ENCODE measurements at places on chromosomes 4 and X.

DNA sequence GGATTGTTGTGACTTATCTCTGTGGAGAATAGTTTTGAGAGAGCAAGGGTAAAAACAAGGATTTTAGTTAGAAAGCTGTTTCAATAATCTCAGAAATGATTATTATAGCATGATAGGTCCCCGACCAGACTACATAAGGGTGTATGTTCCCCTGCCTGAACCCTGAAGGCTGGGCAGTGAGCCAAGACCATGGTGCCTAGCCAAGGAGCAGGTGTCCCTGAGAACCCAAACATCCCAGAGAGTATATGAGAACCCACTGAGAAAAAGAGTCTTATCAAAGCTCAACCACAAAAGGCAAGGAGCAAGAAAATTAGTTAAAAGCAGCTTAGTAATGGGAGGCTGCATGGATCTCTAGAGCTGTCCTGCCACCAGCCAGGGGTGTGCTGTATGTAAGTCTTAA, 94.9 kb upstream of the UNC5C start:
- no peak for DNase-seq

DNA sequence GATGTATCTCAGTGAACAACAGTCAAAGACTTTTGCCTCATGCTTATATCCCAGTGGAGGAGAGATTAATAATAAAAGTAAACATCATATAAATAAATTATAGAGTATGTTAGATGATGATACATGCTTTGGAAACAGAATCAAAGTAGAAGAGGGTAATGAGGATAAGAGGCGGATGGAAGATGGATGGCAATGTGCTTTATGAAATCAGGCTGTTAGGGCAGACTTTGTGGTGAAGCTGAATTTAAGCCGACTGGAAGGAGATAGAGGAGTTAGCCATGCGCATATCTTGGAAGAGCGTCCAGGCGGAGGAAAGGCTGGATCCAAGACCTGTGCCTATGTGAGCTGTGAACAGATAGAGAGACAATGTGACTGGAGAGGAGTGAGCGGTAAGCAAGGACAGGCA, 74.9 kb upstream of the GUCY1A1 start:
- DNase-seq, result no peak

DNA sequence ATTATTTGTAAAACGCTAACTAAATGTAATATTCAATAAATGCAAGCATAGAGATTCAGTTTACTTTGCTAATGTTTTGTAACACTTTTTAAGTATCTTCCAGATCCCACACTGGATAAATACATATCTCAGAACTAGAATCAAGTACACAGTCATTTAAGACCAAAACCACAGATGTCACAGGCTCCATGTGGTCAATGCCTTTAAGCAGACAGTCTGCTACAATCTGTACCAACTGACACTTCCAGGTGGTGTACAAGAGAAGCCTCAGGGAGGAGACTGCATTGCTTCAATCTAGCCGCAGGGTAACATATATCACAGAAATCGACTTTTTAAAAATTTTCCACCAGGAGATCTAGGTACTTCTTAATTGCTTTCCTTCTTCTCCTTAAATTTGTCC, 229.6 kb upstream of the DIAPH2 start:
- no peak for DNase-seq

DNA sequence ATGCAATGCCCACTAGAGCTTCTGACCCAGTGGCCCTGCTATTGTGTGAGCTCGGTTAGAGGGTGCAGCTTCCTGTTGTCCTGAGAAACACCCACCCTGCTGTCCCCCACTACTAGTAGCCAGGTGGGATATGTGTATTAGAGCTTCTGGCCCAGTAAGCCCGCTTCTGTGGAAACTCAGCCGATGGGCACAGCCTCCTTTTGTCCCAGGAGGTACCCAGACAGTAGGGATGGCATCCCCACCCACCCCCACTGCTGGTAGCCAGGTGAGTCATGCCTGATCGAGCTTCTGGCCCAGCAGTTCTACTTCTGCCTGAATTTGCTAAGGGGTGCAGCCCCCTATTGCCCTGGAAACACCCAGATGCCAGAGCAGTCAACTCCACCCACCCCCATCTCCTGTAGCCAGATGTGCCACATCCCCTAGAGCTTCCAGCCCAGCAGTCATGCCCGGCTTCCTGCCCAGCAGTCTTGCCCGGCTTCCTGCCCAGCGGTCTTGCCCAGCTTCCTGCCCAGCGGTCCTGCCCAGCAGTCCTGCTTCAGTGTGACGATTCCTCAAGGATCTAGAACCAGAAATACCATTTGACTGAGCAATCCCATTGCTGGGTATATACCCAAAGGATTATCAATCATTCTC, 162.7 kb upstream of the KLF8 start:
- DNase-seq, result no peak

- no peak for DNase-seq
Measured at GRCh38 chr4:128565565-128566186, 243.8 kb upstream of the JADE1 start.

DNA sequence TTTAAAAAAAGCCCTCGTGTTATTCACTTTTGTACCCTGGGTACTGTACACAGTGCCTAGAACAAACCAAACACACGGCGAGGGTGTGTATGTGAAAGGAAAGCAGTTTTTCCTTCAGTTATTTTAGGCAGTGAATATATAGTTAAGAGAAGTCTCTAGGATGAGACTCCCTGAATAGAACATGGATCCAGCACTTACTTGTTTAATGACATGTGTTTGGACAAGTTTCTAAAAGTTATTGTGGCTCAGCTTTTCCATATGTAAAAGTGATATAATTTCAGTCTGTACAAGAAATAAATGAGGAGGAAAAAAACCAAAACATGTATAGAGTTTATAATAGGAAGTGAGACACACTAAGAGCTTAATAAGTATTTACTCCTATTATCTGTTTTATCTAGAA, 273.2 kb downstream of the ADGRL3 start:
- DNase-seq, result no peak

GRCh38 chr4:169236078-169236477, 34.7 kb downstream of the SH3RF1 start:
- no peak for DNase-seq

GRCh38 chr4:53075162-53075785, 213.2 kb downstream of the RASL11B start:
- no peak for DNase-seq

DNA sequence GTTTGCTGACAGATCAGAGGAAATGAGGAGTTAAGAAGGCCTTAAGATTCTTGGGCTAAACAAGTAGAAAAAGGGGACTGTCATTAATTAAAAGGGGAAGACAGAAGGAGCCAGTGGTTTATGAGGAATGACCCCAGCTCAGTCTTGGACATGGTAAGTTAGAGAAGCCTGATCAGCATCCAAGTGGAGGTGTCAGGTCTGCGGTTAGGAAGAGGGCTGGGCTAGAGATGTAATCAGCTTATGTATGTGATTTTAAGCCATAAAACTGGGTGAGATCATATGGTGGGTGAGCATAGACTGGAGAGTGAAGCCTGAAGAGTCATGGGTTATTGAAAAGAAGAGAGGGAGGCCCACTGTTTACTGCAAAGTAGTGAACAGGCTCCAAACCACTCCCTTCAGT, 246.1 kb downstream of the NR3C2 start:
- no peak for DNase-seq

DNA sequence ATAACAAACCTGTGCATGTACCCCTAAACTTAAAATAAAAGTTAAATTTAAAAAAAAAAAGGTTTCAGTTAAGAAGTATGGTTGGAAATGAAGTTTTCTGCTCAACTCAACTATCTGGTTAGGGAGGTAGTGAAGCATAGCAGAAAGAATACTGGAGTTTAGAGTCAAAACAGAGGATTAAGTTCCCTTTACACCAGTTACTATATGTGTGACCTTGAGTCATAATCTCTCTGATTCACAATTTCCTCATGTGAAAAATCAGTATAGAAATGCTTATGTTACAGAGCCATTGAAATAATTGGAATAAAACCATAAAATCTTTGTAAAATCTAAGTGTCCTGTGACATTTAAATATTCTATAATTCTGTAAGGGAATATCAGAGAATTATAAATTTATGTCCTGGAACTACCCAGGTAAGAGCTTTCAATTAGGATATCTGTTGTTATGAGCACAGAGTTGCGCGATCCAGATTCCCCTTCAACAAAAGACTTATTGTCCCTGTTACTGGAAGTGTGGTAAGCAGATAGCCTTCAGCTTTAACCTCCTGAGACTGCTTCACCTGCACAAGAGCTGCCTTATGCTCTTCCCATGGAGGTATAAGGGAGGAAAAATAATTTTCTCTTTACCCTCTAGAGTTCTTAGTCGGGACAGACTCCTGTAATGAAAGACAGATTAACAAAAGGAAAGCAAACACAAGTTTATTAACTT, 203.8 kb upstream of the NRK start:
- no peak for DNase-seq

- no peak for DNase-seq
Measured at GRCh38 chrX:22025751-22026150, 6.4 kb upstream of the PHEX start.

- no peak for DNase-seq
Measured at GRCh38 chrX:107871136-107871535, 45.5 kb downstream of the MID2 start.

GRCh38 chrX:71095033-71095432, 618 bp upstream of the FOXO4 start:
- DNase-seq, result no peak

- DNase-seq, result no peak
Measured at GRCh38 chrX:24790166-24790565, 96.4 kb downstream of the POLA1 start.

- DNase-seq, result no peak
Measured at GRCh38 chr4:186904101-186904500, 180.4 kb upstream of the FAT1 start.

DNA sequence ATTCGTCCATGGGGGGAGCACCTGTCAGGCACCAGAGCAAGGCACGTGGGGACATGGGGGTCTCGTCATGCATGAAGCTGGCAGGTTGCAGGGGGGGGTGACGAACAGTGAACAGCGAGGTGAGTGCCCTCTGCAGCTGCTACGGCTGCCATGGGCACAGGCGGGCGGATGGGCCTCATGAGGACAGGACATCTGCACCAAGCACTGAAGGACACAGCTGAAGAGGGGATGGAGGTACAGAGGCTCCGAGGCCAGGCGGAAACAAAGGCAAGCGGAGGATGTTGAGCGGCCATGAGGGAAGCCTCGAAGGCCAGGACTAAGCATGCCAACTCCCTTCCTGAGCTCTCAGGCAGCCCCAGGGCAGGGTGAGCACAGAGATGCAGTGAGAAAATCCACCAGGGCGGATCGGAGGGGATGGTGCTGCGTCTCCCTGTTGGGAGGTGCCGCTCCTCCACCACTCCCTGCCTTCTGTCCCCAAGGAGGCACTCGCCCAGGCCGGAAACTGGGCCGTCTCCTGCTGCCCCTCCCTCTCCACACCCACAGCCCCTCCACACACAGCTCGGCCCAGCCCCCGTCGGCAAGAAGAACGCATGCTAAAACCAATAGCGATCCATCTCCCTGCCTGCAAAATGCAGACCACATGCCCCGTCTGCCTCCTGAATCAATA, 24.6 kb downstream of the ABLIM2 start:
- DNase-seq, result no peak

GRCh38 chr4:5796976-5797375, 86.0 kb downstream of the EVC start:
- no peak for DNase-seq

- peak; percentile 49 for DNase-seq
Measured at GRCh38 chr4:4248029-4248884, at the start of gene TMEM128. Gene TMEM128 (minus strand): TSS chr4:4248223. CDS start chr4:4248202, 21 bp downstream.

DNA sequence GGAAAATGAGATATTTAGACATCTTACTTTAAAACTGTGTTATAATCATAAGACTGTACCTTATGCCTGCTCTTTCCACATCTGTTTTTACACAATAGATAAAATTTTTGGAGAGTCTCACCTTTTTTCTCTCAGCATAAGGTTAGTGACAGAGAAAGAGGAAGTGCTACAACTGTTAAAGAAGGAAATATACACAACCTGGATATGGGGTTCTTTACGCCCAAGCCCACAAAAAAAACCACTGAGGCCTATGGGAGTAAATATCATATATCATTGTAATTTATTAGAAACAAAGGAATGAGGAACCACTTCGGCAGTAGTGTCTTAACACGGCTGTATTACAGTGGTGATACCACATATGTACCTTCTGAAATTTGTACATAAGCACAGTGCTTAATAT, 265.9 kb upstream of the GK2 start:
- DNase-seq, result no peak

DNA sequence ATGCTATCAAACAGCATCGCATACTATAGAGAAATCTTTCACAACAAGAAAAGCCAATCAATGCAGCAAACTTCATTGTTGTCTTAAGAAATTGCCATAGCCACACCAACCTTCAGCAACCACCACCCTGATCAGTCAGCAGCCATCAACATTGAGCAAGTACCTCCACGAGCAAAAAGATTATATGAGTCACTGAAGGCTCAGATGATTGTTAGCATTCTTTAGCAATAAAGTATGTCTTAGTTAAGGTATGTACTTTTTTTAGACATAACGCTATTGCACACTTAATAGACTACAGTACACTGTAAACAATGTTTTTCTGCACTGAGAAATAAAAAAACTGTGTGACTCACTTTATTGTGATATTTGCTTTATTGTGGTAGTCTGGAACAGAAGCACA, 37.8 kb upstream of the FUNDC1 start:
- no peak for DNase-seq

GRCh38 chrX:50483283-50483682, 12.7 kb upstream of the DGKK start:
- no peak for DNase-seq

DNA sequence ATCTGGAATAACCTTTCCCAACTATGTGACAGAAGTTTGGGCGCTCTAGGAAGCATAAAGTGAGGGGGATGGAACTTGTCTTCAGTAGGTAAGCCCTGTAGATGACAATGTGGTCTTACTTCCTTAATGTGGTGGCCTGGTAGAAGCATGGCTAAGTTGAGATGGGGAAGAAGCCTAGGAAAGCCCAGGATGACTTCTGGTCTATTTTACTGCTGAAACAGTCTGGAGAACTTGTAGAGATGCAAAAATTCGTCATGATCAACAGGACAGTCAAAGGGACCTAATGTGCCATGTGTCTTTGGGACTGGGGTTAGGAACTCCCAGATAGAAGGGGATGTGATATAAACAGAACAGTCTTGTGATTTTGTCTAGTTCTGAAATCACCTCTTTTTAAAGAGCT, 40.8 kb downstream of the CCNG2 start:
- no peak for DNase-seq

GRCh38 chr4:189278597-189279165, 662.0 kb upstream of the FRG1 start:
- no peak for DNase-seq

DNA sequence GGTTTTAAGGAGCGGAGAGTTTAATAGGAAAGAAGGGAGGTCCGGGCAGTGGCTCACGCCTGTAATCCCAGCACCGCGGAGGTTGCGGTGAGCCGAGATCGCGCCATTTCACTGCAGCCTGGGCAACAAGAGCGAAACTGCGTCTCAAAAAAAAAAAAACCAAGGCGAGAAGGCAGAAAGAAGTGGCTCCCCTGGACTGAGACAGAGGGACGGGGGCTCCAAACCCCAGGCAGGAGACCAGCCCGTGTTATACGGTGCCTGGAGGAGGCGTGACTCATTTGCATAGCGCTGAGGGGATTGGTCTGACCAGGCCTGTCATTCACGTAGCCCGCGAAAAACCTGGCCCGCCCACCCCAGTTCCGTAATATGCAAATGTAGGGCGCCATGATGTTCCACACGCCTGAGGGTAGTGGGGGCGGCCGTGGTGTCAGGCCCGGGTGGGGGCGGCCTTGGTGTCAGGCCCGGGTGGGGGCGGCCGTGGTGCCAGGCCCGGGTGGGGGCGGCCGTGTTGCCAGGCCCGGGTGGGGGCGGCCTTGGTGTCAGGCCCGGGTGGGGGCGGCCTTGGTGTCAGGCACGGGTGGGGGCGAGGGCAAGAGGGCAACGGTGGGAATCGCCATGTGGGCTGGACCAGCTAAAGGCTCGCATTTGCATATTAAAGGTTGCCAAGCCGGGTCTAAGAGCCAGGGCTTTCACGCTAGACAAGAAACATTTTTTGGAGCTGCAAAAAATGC, 2.1 kb downstream of the PLCXD1 start:
- DNase-seq, result no peak
